ENCODE measurements at places on chromosomes 1 and 21. TPM values are rescaled to one million over a fixed set of nuclear protein-coding genes. Genes with fewer than 3 reads are reported as not detected.

The GPR137B gene
- 14.3 TPM for total RNA-seq

The PLXNA2 gene
- total RNA-seq: 1.8 TPM

The LCE2B gene
- total RNA-seq: not detected

The OR2T35 gene
- total RNA-seq: not detected

The S100A8 gene
- total RNA-seq: not detected

The FOXO6 gene
- total RNA-seq: 4.5 TPM

The SLC44A3 gene
- 2.9 TPM for total RNA-seq

The PGLYRP4 gene
- total RNA-seq: not detected

The RCC1 gene
- total RNA-seq: 97.4 TPM

The RNF207 gene
- 2.9 TPM for total RNA-seq

The TRIM58 gene
- total RNA-seq: 3.4 TPM

The FABP3 gene
- total RNA-seq: 19.3 TPM

The GBP7 gene
- not detected for total RNA-seq

The CELA3B gene
- total RNA-seq: not detected

The EPRS1 gene
- total RNA-seq: 133 TPM

The TCHH gene
- 0.19 TPM for total RNA-seq

The TTC39A gene
- 5.4 TPM for total RNA-seq

The SARS1 gene
- total RNA-seq: 166 TPM

The BRINP2 gene
- total RNA-seq: 0.16 TPM

The SERINC2 gene
- 20.5 TPM for total RNA-seq

The PLA2G5 gene
- total RNA-seq: 0.16 TPM

The POLR3GL gene
- 3.1 TPM for total RNA-seq

The SLC1A7 gene
- not detected for total RNA-seq

The MAB21L3 gene
- total RNA-seq: not detected

The IFI44 gene
- not detected for total RNA-seq

The ACOT11 gene
- total RNA-seq: 2.7 TPM

The CD5L gene
- not detected for total RNA-seq

The CLCA4 gene
- total RNA-seq: not detected

The SLC27A3 gene
- 24.2 TPM for total RNA-seq

The LCE1C gene
- not detected for total RNA-seq

The CENPL gene
- 23.5 TPM for total RNA-seq

The ZNF496 gene
- total RNA-seq: 102 TPM

The MAP10 gene
- 3.3 TPM for total RNA-seq

The VANGL2 gene
- total RNA-seq: 51.3 TPM

The C1orf56 gene
- 1.6 TPM for total RNA-seq

The PDZK1 gene
- not detected for total RNA-seq

The ZFP69 gene
- total RNA-seq: 8.2 TPM

The PRDM16 gene
- total RNA-seq: 0.66 TPM

The WNT3A gene
- total RNA-seq: 0.12 TPM

The SHISA4 gene
- 9.2 TPM for total RNA-seq

The UBXN10 gene
- total RNA-seq: 0.69 TPM

The THEM5 gene
- total RNA-seq: not detected

The PDC gene
- total RNA-seq: not detected

The SIK1 gene
- total RNA-seq: 1.1 TPM

The VASH2 gene
- total RNA-seq: 305 TPM

The TAS1R3 gene
- not detected for total RNA-seq
